Glutamatergic neuron (in vitro differentiated cells): ENCODE measurements at places on chromosomes 3 and 15.

DNA sequence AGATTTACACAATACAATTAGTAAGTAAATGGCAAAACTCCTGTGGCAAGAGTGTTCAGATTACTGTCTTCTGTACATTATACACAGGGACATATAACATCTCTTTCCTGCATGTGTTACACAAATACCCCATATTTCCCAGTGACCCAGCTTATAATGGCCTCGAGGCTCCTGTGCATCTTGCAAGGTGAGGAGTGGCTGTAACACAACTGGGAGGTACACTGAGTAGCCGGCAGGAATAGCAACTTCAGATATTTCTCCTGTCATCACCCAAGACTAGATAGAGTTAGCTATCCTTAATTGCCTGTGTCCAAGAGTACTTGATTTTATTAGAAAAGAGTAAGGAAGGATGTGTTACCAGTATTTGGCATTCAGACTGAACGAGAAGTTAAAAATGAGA is 5.6 kb downstream of the GMPS start:
- no peak for DNase-seq

DNA sequence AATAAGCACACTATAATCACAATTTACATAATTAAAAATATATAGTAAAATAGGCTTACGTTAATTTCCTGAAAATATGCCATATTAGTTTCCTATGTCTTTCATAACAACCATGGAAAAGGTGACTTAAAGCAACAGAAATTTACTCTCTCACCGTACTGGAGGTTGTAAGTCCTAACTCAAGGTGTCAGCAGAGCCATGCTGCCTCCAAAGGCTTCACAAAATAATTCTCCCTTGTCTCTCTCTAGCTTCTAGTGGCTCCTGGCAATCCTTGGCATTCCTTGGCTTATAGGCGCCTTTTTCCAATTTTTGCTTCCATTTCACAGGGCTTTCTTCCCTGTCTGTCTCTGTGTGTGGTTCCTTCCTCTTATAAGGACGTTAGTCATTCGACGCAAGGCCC is 7.6 kb downstream of the SI start:
- no peak for DNase-seq

- DNase-seq = no peak
Observed at GRCh38 chr3:38925351-38925750, 109.3 kb upstream of the SCN10A start.

DNA sequence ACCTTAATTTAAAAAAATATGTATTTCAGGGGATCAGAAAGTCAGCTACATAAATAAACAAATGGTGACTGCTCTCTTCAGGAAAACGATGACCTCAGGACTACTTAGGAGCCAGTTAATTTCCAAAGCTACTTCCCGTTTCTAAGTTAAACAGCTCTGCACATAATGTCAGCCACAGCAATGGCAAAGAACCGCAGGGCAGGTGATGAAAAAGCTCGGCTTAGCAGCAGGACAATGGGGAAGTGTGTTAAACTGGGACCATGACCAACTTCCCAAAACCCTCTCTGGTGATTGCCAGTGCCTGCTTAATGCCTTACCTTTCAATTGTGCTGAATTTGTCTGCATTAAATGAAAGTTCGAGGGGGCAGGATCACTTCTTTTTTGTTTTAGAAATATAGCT is 258.9 kb downstream of the FHIT start:
- DNase-seq = no peak

GRCh38 chr3:26915208-26915607 is 292.6 kb downstream of the LRRC3B start:
- DNase-seq = no peak

- no peak for DNase-seq
Observed at GRCh38 chr3:187208159-187208558, 10.9 kb downstream of the RTP1 start.

DNA sequence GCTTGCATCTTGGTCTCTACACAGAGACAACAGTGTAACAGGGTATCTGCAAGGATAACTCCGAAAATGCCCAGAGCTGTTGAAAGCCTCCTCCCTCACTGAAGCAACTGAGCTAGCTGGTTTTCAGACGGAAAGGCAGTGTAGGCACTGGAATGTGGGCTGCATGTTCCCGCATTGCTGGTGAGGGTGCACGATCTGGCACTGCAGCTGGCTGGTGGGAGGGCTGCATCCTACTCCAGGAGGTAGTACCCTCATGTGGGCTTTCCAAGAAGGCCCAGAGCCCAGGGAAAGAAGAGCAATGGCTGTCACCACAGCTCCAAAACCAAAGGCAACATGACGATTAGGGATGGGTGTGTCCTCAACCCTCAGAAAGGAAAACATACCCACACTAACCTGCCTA is 28.7 kb upstream of the RPS17 start:
- DNase-seq = no peak

GRCh38 chr3:148923592-148923991 is 58.5 kb downstream of the CPA3 start:
- no peak for DNase-seq

DNA sequence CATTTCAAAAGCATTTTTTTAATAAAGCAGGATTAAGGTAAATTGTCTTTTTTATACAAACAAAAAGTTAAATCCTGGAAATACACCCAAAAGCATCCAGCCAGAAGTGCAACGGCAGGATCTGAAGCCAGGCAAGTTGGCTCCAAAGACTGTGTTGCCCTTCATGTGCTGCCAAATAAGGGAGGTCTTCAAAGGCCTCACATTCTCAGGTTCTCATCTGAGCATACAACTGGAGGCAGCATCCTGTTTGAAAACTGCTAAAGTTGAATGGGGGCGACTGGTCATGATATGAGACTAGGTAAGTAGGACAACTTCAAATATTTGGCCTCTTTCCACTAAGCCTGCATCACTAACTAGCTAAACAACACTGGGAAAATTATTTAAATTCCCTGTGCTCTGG is 52.2 kb downstream of the IMPG2 start:
- no peak for DNase-seq

GRCh38 chr15:87667643-87668042 is 588.9 kb downstream of the NTRK3 start:
- no peak for DNase-seq

DNA sequence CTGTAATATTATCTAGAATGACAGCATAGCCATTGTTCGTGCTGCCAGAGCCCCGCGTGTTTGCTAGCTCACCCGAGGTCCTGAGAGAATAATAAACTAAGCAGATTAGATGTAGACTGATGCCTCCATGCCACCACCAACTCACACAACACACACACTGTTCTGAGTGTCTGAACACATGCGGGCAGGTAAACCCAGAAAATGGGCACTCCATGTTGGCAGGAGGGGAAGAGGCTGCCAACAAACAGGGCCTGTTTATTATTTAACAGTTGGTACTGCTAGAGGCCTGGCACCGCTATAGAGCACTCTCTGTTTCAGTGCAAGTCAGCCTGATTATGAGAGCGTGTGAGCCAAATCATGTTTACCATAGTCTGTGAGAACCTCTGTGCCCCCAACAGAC is 299.0 kb downstream of the ZBTB20 start:
- DNase-seq = no peak

- no peak for DNase-seq
Observed at GRCh38 chr3:152322756-152323155, 54.0 kb downstream of the MBNL1 start.

GRCh38 chr15:89556413-89557262 is 18.6 kb upstream of the TICRR start:
- peak; percentile 48 for DNase-seq

GRCh38 chr15:88019656-88020055 is 236.9 kb downstream of the NTRK3 start:
- no peak for DNase-seq

DNA sequence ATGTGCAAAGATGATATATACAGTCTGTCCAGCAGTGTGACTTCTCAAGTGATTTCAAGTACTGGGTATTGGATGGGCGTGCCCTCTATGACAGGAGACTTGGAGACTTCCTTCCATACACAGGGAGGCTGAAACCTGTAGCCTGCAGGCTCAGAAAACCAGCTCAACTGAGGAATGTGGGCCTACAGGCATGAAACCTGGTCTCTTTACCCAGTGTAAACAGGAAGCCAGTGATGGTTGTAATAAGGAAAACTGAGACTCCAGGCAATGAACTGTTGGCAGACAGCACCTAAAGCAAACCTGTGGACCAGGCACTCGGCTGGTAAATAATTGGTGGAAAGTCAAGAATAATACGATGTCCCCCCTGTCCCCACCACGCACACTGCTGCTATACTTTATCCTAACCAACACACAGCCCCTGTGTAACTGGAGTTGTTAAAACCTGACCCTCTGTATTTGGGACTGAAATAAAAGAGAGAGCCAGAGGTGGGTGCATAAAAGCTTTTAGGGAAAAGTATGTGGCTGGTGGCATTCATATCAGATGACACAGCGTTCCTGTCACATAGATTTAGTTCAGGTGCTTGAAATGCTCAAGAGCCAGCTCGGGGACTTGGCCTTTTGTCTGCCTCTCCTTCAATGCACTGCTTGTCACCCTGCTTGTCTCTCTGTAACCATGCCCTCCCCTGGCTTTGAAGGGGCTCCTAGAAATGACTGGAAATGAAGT is 144.7 kb downstream of the TPRG1 start:
- DNase-seq = no peak

- DNase-seq = no peak
Observed at GRCh38 chr3:194184265-194184751, 48.4 kb downstream of the HES1 start.

DNA sequence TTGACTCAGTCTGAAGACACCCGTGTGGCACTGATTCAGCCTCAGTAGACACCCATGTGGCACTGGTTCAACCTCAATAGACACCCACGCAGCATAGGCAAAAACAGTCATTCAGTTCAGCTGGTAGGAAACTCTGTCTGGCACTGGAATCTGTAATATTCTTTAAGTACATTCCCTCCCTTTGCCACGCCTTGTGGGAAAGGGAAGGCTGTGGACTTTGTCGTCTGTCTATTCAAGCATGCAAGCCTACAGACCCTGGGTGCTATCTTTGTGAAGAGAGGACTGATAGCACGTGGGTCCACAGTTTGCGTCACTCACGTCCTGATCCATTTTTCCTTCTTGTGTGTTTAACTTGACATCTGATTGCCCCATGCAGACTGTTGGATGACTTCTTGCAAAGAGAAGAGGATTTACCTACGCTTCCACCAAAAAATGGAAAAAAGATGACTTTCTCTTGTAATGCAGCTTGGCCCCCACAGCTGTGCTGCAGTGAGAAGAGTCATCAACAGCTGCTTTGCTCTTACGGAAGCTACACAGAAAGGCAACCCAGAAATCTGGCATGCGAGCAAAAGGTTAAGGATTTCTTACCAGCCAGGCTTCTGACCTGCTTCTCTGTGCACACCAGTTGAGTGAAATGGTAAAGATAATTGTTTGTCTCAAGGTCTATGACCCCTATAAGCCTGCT is 278.1 kb downstream of the ULK4 start:
- DNase-seq = no peak
